K562 (cell line): ENCODE measurements at places on chromosomes 7 and 10. TPM values are rescaled to one million over a fixed set of nuclear protein-coding genes. Genes with fewer than 3 reads are reported as not detected.

GRCh38 chr7:44325811-44326241 lies 432 bp upstream of the CAMK2B start:
- no peaks in the 10 kb centered on the region for H3K36me3 ChIP-seq
- H3K4me3 ChIP-seq: no peak overlapping the region
- no peaks in the 10 kb centered on the region for H3K4me1 ChIP-seq
- peaks cover 13% of the 10 kb centered on the region for H3K27me3 ChIP-seq

DNA sequence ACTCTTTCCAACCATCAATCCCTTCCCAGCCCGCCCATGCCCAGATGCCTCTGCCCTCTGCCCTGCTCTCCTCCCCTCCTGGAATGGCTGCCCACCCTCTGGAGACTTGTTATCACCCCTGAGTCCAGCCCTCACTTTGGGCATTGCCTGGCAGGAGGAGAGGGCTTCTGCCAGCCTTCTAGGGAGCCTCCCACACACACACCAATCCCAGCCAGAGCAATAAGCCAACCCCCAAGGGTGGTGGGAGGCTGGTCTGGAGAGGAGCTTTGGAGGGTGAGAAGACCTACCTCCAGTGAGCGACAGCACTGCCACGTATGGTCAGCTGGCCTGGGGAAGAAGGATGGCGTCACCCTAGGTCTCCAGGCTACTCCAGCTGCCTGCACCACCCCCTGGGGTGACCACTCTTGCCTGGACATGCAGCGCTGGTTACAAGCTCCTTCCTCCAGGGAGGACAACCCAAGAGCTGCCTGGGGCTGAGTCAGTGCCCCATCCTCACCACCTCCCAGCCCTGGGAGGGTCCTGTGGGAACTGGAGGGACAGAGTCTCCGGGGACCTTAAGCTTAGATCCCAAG lies 8.4 kb downstream of the C10orf105 start:
- no peaks in the 10 kb centered on the region for H3K36me3 ChIP-seq
- no peak overlapping the region for H3K27ac ChIP-seq
- H3K4me3 ChIP-seq: no peak overlapping the region
- H3K27me3 ChIP-seq: no peaks in the 10 kb centered on the region
- H3K4me1 ChIP-seq: peaks cover 24% of the 10 kb centered on the region
- no peak for DNase-seq

DNA sequence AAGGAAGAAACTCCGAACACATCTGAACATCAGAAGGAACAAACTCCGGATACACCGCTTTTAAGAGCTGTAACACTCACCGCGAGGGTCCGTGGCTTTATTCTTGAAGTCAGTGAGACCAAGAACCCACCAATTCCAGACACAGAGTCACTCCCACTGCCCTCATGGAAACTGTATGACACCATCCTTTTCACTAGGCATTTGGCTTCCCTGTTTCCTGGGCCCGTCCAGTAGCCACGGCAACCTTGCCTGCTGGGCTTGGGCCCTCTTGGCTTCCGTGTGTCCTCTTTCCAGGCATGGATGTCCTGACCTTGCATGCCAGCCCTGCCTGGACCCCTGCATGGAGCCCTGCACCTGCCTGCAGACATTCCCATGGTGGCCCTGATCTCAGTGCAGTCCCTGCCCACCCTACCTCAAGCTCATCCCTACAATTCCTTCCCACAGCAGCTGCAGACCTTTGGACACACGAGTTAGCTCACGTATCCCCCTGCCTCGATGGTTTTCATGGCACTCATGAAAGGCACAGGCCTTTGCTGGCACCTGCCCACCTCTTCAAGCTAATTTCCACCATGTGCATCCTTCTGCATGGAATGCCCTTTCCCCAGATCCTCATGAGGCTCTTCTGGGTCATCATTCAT lies 6.7 kb downstream of the SH2D4B start:
- H3K4me1 ChIP-seq: no peaks in the 10 kb centered on the region; the same call in 2 of the 3 replicates
- no peak for DNase-seq
- no peak overlapping the region for H3K27ac ChIP-seq
- H3K36me3 ChIP-seq: no peaks in the 10 kb centered on the region

DNA sequence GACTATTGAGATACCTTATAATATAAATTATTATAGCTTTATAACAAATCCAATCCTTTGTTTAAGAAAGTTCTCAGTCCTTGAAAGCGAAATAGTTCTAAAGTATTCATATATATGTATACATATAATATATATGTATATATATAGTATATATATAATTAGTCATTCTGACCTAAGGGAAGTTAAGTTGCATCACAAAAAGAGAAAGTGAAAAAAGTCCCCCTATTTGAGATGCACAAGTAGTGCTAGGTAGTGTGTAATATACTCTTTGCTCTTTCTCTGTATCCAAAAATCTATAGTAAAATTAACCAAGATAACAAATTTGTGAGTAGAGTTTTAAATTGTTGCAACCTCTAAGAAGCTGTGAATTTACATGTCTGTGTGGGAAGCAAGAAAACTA lies 13.3 kb upstream of the IFIT1B start:
- no peaks in the 10 kb centered on the region for H3K27me3 ChIP-seq
- no peaks in the 10 kb centered on the region; the same call in 1 of the 2 replicates for H3K4me1 ChIP-seq
- no peak for DNase-seq
- no peaks in the 10 kb centered on the region for H3K36me3 ChIP-seq

- no peak overlapping the region for H3K4me3 ChIP-seq
- H3K36me3 ChIP-seq: no peaks in the 10 kb centered on the region
- H3K27ac ChIP-seq: no peak overlapping the region
- no peaks in the 10 kb centered on the region for H3K27me3 ChIP-seq
Measured at GRCh38 chr10:5843686-5844344, 30.6 kb upstream of the GDI2 start.

- H3K36me3 ChIP-seq: no peaks in the 10 kb centered on the region
- no peak overlapping the region for H3K27ac ChIP-seq
- H3K4me1 ChIP-seq: no peaks in the 10 kb centered on the region
- DNase-seq: no peak
- no peaks in the 10 kb centered on the region for H3K27me3 ChIP-seq
Measured at GRCh38 chr7:82414389-82414788, 29.2 kb downstream of the CACNA2D1 start.

GRCh38 chr10:130745821-130746220 lies 565.7 kb downstream of the TCERG1L start:
- no peaks in the 10 kb centered on the region for H3K27me3 ChIP-seq
- H3K4me1 ChIP-seq: no peaks in the 10 kb centered on the region
- H3K36me3 ChIP-seq: no peaks in the 10 kb centered on the region

- no peaks in the 10 kb centered on the region for H3K36me3 ChIP-seq
- no peak for DNase-seq
- H3K4me1 ChIP-seq: no peaks in the 10 kb centered on the region
- no peaks in the 10 kb centered on the region for H3K27me3 ChIP-seq
- no peak overlapping the region for H3K27ac ChIP-seq
Measured at GRCh38 chr10:9926881-9927280, 1090.8 kb upstream of the CELF2 start.

- H3K36me3 ChIP-seq: peaks cover 41% of the 10 kb centered on the region
- no peak overlapping the region; the same call in 2 of the 3 replicates for H3K27ac ChIP-seq
- no peak for DNase-seq
- H3K4me1 ChIP-seq: peaks cover 34% of the 10 kb centered on the region
- no peaks in the 10 kb centered on the region for H3K27me3 ChIP-seq
Measured at GRCh38 chr7:724298-724697, 2.2 kb upstream of the DNAAF5 start.

- no peaks in the 10 kb centered on the region; the same call in 1 of the 2 replicates for H3K4me1 ChIP-seq
- DNase-seq: no peak
- H3K4me3 ChIP-seq: no peak overlapping the region
Measured at GRCh38 chr10:61791216-61791615, 110.3 kb upstream of the ARID5B start.

DNA sequence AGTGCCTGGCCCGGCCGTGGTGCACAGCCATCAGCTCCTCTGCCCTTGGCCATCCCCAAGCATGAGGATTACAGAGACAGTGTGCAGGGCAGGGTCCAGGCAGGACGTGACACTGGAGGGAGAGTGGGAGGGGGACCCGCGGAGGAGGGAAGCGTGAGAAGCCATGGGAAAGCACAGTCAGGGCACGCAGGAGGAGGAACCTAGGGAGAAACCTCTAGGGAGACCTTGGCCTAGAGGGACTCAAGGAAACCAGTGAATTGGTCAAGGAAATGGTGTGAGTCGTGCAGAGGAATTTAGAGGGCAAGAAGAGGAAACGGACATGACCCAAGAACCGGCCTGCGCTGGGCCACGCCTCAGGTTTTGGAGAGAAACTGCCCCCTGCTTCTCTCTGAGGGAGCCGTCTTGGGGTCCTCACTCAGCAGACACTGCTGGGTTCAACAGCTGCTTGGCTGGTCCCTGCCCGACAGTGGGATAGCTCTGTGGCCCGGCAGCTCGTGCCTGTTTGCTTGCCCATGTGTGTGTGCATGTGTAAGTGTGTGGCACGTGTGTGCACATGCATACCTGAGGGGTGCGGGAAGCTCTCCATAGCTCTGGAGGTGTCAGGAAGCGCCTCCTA lies 3.2 kb downstream of the OPN4 start:
- H3K27ac ChIP-seq: no peak overlapping the region
- H3K4me1 ChIP-seq: peaks cover 4% of the 10 kb centered on the region
- DNase-seq: no peak
- no peaks in the 10 kb centered on the region for H3K36me3 ChIP-seq
- H3K27me3 ChIP-seq: peaks cover 85% of the 10 kb centered on the region

GRCh38 chr10:86945361-86946212 lies 11.8 kb downstream of the MMRN2 start:
- H3K4me1 ChIP-seq: peaks cover 15% of the 10 kb centered on the region
- H3K4me3 ChIP-seq: no peak overlapping the region
- no peak for DNase-seq
- H3K27ac ChIP-seq: no peak overlapping the region
- H3K27me3 ChIP-seq: no peaks in the 10 kb centered on the region

DNA sequence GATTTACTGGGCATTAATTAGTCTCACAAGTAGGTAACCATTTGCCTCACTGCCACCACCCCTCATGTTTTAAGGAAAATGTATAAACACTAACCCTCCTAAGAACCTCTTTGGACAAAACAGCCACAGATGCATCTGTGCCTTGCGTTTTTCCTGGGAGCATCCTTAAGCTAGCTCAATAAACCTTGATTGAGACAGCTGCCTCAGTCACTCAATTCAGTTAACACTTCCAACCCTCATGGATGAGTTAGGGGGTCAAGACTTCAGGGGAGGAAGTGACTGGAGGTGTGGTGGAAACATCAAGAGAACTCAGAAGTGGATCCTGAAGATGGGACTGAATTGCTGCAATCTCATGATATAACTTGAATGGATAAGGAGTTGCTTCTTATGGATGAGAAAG lies 31.5 kb downstream of the CUL2 start:
- H3K4me3 ChIP-seq: no peak overlapping the region
- no peaks in the 10 kb centered on the region for H3K27me3 ChIP-seq
- no peak overlapping the region for H3K27ac ChIP-seq
- no peaks in the 10 kb centered on the region; the same call in 1 of the 2 replicates for H3K4me1 ChIP-seq
- no peak for DNase-seq

DNA sequence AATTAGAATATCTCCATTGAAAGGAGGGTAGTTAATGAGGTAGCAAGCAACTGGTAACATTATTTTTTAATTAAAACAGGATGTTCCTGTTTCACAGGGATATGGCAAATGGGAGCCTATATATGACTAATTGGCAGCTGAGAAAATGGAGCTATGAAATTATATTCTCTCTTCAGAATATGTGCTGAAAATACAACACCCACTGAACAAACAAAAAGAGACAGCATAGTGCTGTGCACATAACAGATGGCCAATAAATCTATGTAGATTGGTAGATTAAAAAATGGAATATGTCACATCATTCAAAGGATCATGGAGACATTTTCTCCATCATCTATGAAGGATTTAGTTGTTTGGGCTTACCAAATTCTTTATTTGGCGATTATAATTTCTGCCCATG lies 362.0 kb downstream of the GPR37 start:
- no peak for DNase-seq
- H3K36me3 ChIP-seq: no peaks in the 10 kb centered on the region
- no peak overlapping the region for H3K4me3 ChIP-seq
- H3K27ac ChIP-seq: no peak overlapping the region
- no peaks in the 10 kb centered on the region for H3K4me1 ChIP-seq

DNA sequence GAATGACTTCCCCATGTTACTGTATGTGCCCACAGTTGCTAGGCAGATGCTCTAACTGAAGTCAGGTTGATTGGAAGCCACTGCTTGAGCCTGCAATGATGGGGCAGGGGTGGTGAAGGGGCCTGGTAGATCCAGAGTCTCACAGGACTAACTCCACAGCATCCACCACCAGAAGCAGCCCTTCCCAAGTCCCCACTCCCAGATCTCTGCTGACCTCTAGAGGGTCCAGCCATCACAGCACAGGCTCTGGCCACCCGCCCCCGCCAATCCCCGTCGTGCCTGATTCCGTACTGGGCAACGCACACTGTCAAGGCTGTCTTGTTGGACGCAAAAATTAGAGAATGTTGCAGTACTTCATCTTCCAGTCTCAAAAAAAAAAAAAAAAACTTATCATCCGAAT lies 136.8 kb upstream of the PDE1C start:
- no peak overlapping the region for H3K27ac ChIP-seq
- no peaks in the 10 kb centered on the region for H3K27me3 ChIP-seq
- H3K36me3 ChIP-seq: no peaks in the 10 kb centered on the region
- DNase-seq: peak; percentile 57
- H3K4me3 ChIP-seq: no peak overlapping the region

DNA sequence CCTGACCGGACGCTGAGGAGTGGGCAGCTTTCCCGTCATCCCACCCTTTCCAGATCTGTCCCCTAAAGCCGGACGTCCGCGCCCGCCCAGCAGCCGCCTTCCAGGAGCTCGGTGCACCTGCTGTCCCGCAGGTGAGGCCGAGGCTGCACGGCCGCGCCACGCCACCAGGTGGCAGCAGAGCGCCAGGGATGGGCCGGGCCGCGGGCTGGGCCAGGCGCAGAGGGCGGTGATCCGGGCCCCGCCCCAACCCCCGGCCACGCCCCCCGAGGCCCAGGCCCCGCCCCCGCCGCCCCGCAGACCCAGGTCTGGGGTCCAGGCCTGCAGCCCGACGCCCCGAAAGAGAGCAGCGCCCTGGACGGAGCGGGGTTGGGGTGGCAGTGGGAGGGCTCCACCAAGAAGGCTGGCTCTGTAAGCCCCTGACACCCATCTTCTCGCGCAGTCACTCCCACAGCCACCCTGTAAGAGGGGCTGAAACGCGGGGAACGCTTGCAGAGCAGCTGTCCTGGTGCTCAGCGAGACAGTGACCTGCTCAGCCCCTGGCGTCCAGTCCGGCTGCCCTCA lies 32.2 kb downstream of the FOXL3 start:
- H3K4me3 ChIP-seq: no peak overlapping the region
- peak; percentile 73 for DNase-seq
- peaks cover 15% of the 10 kb centered on the region for H3K4me1 ChIP-seq
- H3K27ac ChIP-seq: no peak overlapping the region
- peaks cover 65% of the 10 kb centered on the region for H3K27me3 ChIP-seq

GRCh38 chr10:13978533-13979115 lies 352.1 kb downstream of the FRMD4A start:
- H3K4me3 ChIP-seq: no peak overlapping the region
- H3K27me3 ChIP-seq: peaks cover 24% of the 10 kb centered on the region
- DNase-seq: no peak
- H3K4me1 ChIP-seq: no peaks in the 10 kb centered on the region

TCERG1L gene
- not detected in 2 replicates for total RNA-seq

SPDYE9 gene
- total RNA-seq: not detected in 2 replicates

CYP2C8 gene
- total RNA-seq: 0.16 and 0.49 TPM in 2 replicates

NPY gene
- total RNA-seq: not detected in 2 replicates

NKX2-3 gene
- total RNA-seq: not detected in 2 replicates

GPNMB gene
- total RNA-seq: 0.20 and 0.54 TPM in 2 replicates

ZEB1 gene
- total RNA-seq: 6.6 and 7.0 TPM in 2 replicates

HOXA1 gene
- total RNA-seq: not detected in 2 replicates

NODAL gene
- not detected in 2 replicates for total RNA-seq

TNKS2 gene
- 13.5 and 15.2 TPM in 2 replicates for total RNA-seq

EBLN1 gene
- 0.95 and 1.1 TPM in 2 replicates for total RNA-seq
